ENCODE measurements at places on chromosomes 2 and 18.

GRCh38 chr18:52435301-52435700 is 95.3 kb downstream of the DCC start:
- no peak for DNase-seq

- no peak for DNase-seq
These were observed 184.3 kb upstream of the HNRNPA3 start for GRCh38 chr2:177028296-177028695.

GRCh38 chr2:222796413-222797103 is 64.3 kb upstream of the ACSL3 start:
- no peak for DNase-seq

- no peak for DNase-seq
These were observed 47.5 kb downstream of the GALNT3 start for GRCh38 chr2:165746501-165746900.

DNA sequence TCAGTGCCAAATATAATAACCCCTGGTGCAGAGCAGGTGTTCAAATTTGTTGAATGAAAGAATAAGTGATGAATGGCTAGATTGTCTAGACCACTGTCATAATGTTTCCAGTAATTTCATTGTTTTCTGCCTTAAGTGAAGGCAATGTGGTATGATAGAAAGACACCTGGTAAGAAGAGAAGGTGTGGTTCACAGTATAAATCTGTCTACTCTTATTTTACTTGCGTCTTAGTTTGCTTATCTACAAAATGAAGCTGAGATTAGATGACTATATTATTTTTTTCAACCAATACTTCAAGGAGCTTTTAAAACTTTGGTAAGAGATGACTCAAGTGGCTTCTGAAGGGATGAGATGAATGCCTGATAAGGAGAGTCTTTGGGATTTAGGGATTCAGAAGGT is 788.4 kb downstream of the EPHA4 start:
- no peak for DNase-seq

GRCh38 chr18:10197097-10197496 is 257.3 kb upstream of the APCDD1 start:
- DNase-seq, result no peak

DNA sequence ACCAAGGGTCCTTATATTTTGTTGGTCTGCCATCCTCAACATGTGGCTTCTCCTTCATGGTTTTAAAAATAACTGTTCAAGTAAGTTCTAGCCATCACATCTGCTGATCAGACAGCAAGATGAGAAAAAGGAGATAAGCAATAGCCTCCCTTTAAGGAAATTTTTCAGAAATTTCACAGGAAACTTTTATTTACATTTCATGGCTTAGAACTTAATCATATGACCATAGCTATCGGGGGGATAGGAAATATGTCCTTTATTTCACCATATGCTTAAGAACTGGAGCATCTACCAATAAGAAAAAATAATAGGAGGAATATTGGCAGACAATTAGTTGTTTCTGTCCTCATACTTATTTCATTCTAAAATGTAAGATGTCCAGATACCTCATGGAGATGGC is 16.2 kb downstream of the ATF2 start:
- no peak for DNase-seq

GRCh38 chr2:16135913-16136310 is 195.6 kb downstream of the MYCN start:
- DNase-seq, result no peak

All from stimulated activated CD8-positive, alpha-beta memory T cell treated with anti-CD3 and anti-CD28 coated beads, Interleukin-4, amount 100 ng/mL, for 1 hour (primary cell).